Kasumi-1 (cell line): ENCODE measurements at places on chromosomes 5 and 9.

DNA sequence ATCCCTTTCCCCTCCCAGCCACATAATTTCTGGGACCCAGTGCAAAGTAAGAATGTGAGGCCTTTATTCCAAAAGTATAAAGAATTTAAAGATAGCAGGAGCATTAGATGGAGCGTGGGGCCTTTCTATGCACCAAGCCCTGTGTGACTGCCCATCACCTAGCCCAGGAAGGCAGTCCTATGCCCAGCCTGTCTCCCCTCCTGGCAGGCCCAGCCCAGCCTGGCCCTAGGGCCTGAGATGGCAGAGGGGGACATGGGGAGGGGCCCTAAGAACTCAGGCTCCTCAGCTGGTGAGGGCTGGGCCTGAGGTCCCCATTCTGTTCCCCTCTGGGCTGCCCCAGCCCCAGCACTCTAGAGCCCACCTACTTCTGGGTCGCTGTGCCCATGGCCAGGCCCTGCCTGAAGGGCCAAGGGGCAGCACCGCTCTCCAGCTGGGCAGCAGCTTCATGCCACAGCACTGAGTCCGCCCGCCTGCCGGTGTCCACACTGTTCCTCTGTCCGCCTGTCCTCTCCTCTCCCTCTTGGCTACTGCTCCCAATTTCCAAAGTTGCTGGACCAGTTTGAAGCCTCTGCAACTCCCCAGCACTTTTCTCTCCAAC lies 995 bp upstream of the SLC23A1 start:
- DNase-seq = no peak

DNA sequence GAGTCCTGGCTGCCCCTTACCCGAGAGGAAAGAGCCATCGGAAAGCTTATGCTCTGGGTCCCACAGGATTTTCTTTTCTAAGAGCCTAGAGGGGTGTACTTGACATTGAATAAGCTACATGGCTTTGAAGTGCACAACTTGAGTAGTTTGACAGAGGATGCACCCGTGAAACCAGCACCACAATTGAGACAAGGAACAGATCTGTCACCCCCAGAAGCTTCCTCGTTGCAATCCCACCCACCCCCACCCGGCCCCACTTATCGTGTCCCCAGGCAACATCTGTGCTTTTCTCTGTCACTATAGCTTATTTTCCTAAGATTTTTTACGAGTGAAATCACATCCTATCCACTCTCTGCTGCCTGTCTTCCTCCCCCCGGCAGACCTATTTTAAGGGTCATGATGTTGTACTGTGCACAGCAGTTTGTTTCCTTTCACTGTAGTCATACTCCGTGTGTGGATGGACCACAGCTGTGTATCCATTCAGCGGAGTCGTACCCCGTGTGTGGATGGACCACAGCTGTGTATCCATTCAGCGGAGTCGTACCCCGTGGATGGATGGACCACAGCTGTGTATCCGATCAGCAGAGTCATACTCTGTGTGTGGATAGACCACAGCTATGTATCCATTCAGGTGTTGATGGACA lies 8.8 kb upstream of the FCN2 start:
- no peak for DNase-seq

DNA sequence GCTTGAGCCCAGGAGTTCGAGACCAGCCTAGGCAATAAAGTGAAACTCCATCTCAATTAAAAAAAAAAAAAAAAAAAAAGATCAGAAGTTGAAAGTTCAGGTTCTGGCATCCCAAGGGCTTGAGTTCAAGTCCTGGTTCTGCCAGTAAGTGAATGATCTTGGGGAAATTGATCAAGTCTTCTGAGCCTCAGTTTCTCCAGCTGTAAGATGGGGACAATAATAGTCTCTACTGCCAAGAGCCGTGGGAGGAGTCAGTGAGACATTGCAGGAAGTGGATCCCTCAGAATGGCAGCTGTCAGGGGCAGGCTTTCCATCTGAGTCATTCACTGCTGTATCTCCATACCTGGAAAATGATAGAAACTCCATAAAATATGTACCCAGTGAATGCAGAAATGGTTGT lies 37.8 kb upstream of the FUBP3 start:
- DNase-seq = no peak

- no peak for DNase-seq
These were observed 31.6 kb upstream of the DTWD2 start for GRCh38 chr5:119019949-119020348.

GRCh38 chr9:135655317-135655716 lies 7.8 kb upstream of the LCN9 start:
- no peak for DNase-seq

DNA sequence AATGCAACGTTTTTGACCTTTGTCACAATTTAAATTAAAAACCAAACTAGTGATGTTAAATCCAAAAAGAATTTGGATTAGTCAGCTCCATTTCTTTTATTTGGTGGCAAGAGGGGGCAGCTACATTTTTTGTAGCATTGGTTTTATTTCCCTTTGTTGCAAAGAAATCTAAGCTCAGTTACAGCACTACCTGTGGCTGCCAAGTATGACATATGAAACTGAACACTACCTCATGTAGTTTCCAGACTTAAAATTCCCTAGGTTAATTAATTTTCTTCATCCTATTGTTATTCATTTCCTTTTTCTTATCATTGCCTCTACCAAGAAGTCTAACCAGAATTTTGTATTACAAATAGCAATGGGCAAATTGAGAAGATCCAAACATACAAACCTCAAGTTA lies 393.5 kb downstream of the BRINP1 start:
- DNase-seq = no peak

- peak; percentile 42 for DNase-seq
These were observed 724 bp downstream of the NDUFS6 start for GRCh38 chr5:1801967-1802295.

- no peak for DNase-seq
These were observed 52.0 kb upstream of the ABL1 start for GRCh38 chr9:130782886-130783530.

DNA sequence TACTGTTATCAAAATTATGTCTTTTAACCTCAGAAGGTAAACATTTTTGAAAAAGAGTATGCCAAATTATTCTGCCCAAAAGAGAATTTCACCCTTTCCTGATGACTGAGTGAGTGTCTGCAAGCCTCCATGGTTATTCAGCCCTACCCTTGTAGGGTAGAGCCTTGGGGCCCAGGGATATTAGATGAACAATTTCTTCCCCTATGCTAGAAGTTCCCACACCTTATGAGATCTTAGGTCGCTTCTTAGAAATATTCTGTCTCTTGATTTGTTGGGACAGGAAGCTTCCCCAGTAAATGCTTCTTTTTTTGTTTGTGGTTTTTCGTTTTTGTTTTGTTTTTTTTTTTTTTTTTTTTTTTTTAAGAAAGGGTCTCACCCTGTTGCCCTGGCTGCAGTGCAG lies 3.1 kb downstream of the CRB2 start:
- DNase-seq = no peak
